NCI-H524 (cell line): ENCODE measurements at places on chromosomes 3 and 15.

DNA sequence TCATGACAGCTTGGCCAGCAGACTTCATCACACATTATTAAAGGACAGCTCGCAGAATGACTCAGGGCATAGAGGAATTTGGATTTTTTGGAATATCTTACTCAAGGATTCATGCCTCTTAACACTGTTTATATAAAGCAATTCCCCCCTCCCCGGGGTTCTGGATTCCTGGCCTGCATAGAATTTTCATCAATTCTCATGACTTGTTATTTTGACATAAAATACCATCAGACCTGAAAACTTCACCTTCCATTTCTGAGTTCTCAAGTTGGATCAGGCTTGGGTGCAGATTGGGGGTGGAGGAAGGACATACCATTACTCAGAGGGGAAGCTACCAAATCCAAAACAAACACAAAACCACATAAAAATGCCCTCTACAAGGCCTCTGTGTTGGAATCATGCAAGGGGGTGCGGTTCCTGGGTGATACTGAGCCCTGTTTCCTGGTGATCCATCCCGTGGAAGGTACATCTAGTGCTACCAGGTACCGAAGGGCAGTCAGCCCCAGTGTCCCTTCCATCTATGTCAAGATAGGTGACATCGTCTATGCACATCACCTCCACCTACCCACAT lies 95.3 kb downstream of the DAPK2 start:
- no peak for DNase-seq

DNA sequence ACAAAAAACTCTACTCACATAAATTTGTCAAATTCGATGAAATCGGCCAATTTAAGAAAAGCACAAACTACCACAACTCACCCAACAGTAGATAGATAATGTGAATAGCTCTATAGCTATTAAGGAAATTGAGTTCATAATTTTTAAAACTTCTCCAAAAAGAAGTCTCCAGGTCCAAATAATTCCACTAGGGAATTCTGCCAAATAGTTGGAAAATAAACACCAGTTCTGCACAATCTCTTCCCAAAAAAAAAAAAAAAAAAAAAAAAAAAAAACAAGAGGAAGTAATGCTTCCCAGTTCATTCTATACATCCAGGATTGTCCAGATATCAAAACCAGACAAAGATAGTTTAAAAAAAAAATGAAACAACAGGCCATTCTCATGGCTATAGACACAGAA lies 164.2 kb downstream of the POLR2M start:
- DNase-seq: no peak

- DNase-seq: peak; percentile 56
Measured at GRCh38 chr3:184345317-184346144, 8.1 kb downstream of the FAM131A start.

DNA sequence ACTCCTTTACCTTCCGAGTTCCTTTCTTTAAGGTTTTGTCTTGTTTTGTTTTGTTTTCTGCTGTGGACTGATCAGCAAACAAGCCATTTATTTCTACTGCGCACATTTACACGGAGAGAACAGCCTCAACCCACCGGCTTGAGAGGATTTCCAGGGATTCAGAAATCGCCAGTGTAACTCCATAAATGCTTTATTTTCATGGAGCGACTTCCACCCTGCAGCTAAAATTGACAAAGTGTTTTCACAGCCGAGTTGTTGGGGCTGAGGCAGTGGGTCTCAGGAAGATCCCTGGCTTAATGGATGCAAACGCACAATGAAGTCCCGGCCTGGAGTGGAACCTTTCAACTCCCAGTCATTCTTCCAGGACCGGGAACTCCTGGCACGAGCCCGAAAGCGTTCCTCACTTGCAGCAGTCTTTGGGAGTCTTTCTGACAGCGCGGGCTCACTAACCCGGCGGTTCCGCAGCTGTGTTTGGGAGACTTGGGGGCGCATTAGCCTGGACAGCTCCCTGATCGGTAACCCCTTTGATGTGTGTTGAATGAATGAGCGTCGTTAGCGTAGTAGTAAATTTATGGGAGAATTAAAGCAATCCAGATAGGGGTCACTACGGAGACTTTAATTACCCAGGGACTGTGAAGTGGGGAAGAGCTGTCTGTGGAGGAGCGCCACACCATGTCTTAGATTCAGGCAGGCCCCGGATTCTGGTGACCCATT lies 785 bp upstream of the MYRIP start:
- peak; percentile 34 for DNase-seq

GRCh38 chr3:100899440-100900091 lies 93.7 kb downstream of the ABI3BP start:
- no peak for DNase-seq

DNA sequence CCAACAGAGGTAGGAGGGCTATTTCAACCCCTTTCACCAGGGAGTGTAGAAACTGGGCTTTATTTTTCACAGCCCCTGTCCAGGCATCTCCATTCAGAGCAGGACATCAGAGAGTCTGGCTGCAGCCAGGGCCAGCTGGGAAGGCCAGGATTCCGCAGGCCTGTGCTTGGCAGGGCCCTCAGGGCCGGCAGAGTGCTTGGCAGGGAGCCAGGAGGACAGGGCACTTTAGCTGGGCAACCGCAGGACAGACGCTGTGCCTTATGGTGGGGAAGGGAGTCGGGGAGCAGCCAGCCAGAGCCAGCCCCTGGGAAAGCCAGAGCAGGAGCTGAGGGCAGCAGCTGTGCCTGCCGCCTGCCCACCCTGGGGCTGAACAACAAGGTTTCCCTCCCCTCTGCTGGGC lies 34.5 kb upstream of the IQCF6 start:
- peak; percentile 89 for DNase-seq

- no peak for DNase-seq
Measured at GRCh38 chr15:61748529-61748928, 311.7 kb downstream of the VPS13C start.

- no peak for DNase-seq
Measured at GRCh38 chr3:62100282-62100989, 272.9 kb downstream of the FEZF2 start.

GRCh38 chr3:86978111-86978551 lies 12.8 kb downstream of the VGLL3 start:
- DNase-seq: no peak

- no peak for DNase-seq
Measured at GRCh38 chr3:8635631-8636030, 9.0 kb downstream of the SSUH2 start.
